ENCODE measurements at places on chromosomes 1 and 21.

DNA sequence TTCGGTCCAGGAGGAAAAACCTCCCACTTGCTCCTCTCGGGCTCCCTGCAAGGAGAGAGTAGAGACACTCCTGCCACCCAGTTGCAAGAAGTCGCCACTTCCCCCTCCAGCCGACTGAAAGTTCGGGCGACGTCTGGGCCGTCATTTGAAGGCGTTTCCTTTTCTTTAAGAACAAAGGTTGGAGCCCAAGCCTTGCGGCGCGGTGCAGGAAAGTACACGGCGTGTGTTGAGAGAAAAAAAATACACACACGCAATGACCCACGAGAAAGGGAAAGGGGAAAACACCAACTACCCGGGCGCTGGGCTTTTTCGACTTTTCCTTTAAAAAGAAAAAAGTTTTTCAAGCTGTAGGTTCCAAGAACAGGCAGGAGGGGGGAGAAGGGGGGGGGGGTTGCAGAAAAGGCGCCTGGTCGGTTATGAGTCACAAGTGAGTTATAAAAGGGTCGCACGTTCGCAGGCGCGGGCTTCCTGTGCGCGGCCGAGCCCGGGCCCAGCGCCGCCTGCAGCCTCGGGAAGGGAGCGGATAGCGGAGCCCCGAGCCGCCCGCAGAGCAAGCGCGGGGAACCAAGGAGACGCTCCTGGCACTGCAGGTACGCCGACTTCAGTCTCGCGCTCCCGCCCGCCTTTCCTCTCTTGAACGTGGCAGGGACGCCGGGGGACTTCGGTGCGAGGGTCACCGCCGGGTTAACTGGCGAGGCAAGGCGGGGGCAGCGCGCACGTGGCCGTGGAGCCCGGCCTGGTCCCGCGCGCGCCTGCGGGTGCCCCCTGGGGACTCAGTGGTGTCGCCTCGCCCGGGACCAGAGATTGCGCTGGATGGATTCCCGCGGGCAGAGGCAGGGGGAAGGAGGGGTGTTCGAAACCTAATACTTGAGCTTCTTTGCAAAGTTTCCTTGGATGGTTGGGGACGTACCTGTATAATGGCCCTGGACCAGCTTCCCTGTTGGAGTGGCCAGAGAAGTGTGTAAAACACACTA, 45.3 kb downstream of the MRPL39 start:
- peak; percentile 87 for DNase-seq

GRCh38 chr1:77360256-77360655, 78.4 kb downstream of the AK5 start:
- no peak for DNase-seq

DNA sequence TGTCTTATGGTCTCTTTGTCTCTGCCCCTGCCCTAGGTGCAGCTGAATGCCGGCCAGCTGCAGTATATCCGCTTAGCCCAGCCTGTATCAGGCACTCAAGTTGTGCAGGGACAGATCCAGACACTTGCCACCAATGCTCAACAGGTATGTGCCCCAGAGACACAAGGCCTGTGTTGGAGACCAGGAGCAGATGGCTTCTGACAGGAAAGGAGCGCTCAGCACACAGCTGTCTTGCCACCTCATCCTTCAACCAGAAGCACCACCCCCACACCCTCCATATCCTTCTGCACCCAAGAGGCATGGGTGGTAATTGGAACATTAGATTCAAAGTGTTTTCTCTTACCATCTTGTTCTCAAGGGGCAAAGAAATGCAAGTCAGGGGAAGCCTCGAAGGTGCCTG, 17.0 kb upstream of the KCNQ4 start:
- no peak for DNase-seq

GRCh38 chr21:22224261-22224660, 1226.1 kb downstream of the NCAM2 start:
- DNase-seq, result no peak

GRCh38 chr1:235822685-235823084, 44.0 kb downstream of the LYST start:
- no peak for DNase-seq

DNA sequence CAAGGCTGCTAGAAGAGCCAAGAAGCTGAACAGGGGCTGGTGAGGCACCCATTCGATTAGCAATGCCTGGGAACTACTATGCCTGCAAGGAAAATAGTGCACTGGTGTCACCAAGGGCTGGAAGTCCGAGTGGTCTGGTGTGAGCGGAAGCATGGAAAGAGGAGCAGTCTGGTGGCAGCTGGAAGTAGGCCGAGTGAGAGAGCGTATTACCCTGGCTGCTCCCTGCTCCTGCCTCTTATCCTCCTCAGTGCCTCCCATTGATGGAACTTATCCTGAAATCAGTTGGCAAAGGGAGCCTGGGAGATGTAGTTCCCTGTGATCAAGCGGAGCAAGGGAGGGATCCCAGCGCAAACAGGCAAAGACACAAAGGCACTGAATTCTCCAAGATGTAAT, 9.6 kb downstream of the SMAP2 start:
- no peak for DNase-seq

- DNase-seq, result no peak
Measured at GRCh38 chr1:203763505-203763904, 1.5 kb upstream of the LAX1 start.

GRCh38 chr1:94974241-94974640, 47.3 kb upstream of the CNN3 start:
- peak; percentile 93 for DNase-seq
